ENCODE measurements at places on chromosomes 13 and 19.

- no peak for DNase-seq
Observed at GRCh38 chr13:23883255-23883654, 5.9 kb downstream of the MIPEP start.

DNA sequence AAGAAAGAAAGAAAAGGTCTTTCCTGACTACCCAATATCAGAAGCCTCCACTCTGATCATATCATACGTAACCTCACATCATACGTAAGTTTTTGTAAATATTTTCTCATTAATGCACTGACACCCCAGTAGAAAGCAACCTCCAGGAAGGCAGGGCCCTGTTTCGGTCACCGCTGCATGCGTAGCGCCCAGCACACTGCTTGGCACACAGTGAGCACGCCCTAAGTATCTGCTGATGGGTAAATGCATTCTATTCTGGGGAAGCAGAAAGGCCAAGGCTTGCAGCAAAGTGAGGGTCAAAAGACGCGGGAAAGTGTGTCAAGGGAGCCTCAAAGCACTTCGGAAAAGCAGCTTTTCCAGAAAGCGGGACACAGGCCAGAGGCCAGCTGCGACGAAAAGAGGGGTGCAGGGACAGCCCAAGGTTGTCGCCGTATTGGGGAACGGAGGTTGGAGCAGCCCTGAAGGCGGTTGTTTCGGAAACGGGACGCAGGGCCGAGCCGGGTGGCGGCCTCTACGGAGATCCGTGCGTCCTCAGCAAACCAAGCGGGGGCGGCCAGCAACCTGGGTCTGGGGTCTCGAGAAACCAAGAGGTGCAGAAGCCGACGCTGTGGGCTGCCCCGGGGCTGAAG, 463 bp downstream of the SUGP1 start:
- DNase-seq: peak; percentile 24

DNA sequence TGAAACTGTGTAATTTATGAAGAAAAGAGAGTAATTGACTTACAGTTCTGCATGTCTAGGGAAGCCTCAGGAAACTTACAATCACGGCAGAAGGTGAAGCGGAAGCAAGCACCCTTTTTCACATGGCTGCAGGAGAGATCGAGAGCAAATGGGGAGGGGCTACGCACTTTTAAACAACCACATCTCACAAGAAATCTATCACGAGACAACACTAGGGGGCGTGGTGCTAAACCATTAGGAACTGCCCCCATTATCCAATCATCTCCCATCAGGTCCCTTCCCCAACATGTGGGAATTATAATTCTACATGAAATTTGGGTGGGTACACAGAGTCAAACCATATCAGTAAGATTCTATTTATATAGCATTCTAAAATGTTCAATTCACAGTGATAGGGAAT, 114.8 kb upstream of the TRPC4 start:
- DNase-seq: no peak

- DNase-seq: no peak
Observed at GRCh38 chr19:32020538-32020937, 324.9 kb upstream of the ZNF507 start.

- DNase-seq: no peak
Observed at GRCh38 chr19:15529774-15530372, 21.5 kb downstream of the CYP4F22 start.

GRCh38 chr13:102845289-102845629, 573 bp upstream of the ERCC5 start:
- DNase-seq: no peak

DNA sequence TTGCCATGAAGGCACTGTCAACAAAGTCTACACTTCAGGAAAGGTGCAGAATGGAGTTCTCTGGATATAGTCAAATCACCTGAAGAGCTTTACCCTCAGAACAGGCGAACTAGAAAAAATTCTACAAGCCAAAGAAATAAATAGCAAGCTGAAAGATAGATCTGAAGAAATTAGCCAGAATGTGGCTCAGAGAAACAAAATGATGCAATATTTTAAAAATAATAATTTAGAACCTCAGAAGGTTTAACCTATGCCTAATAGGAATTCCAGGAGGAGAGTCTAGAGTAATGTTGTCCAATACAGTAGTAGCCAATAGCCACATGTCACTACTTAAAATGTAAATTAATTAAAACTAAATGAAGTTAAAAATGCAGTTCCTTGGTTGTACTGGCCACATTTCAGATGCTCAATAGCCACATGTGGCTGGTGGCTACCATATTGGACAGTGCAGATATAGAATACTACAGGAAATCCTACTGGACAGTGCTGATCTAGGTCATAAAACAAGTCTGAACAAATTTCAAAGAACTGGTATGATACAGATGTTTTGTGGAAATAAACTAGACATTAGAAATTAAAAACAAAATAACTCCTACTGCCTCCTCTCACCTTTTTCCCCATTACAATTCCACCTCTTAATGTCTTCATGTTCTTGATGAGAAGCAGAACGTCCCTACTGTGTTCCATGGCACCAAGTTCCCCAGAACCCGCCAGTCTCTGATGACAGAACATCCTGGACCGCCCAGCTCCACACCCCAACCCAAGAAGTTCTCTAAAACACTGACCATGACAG, 679 bp upstream of the CDADC1 start:
- DNase-seq: no peak

DNA sequence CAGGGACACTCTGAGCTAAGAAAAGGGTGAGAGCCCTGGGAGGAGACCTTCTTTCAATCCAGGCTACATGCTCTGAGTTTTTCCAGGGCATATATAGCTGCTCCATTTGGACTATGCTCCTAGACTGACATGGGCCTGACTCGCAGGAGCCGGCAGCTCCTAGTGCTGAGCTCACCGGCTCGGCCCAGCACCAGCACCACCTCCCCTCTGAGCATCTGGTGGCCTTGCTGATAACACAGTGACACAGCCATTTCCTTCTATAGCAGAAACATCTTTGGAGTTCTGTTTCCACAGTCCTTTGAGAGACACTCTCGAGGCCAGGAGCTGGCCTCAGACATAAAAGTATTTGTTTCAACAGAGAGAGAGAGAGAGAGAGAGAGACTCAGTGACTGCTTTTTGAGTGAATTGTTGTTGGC, 184.9 kb downstream of the TM9SF2 start:
- peak; percentile 36 for DNase-seq

DNA sequence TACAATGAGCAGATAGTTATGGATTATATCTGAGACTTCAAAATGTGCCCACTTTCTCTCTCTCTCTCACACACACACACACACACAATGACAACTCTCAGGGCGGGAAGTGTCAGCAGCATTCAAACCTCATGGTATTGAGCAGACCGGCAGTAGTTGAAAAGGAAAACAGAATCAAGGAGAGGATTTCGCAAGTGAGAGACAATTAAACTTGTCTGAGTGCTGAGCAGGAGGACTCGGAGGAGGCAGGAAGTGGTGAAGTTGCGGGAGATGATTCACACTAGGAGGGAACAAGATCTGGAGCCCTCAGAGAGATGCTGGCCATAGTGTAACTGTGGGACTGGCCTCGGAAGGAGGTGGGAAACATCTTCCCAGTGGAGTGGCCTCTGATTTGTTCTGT, 353.1 kb downstream of the EFNB2 start:
- peak; percentile 70 for DNase-seq

DNA sequence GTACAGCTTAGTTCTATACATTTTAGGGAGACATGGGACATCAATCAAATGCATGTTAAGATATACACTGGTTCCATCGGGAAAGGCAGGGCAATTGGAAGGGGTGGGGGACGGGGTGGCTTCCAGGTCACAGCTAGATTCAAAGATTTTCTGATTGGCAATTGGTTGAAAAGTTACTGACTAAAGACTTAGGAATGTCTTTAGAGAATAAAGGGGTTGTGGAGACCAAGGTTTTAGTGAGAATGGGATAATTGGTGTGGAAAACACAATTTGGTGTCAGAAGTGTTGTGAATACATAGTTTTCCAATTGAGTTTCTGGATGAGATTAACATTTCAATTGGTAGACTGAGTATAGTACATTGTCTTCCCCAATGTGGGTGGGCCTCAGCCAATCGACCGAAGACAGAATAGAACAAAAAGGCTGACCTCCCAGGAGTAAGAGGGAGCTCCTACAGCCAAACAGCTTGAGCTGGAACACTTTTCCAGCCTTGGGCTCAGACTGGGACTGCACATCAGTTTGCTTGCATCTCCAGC, 988 bp upstream of the CCDC169 start:
- no peak for DNase-seq

DNA sequence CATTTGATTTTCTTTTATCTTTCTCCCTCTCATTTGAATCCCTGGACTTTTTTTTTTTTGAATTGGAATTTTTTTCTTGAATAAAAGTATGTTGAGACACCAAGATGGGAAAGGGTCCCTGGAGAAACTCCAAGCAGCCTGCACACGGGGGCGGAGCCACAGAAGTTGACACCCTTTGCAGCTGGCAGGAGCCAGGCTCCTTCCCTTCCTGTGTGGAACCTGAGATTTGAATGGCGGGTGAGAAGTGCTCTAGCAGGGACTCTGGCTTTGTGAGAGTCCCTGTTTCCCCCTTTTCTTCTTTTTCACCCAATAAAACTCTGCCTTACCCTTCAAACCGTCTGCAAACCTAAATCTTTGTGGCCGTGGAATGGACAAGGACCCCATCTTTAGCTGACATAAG, 1381.0 kb upstream of the MIR17HG start:
- DNase-seq: no peak

DNA sequence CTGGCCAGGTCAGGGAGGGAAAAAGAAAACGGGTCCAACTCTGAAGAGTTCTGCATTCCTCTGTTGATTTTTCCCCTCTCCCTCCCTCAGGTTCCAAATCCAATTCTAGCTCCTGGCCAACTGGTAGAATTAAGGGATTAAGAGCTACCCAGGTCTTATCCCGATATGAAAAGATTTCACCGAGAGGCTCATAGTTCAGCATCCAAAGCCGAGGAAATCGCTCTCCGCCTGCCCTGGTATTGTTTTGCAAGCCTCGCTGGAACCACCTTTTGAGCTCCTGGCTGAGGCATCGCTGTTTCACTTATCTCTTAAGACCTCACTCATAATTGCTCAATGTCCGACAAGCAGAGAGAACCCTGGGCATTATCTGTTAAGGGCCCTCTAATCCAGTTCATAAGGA, 180.4 kb downstream of the URI1 start:
- no peak for DNase-seq

DNA sequence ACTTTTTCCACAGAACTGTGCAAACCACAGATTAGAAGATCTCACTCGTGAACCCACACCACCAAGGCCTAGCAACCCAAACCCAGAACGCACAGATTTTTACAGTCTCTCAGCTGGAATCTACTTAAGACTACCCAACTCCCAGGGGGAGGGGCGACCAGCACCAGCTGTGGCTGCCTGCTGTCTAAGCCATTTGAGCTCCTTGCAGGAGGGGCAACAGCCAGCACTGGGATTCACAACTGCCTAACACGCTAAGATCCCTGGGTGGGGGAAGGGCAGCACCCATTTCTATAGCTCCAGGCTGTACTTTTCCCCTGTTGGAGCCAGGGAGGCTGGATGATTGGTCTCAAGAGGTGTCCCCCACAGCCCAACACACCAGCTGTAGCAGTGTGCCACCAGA, 368.8 kb downstream of the SUCLA2 start:
- DNase-seq: no peak

GRCh38 chr13:112721198-112722104, 31.6 kb downstream of the ATP11A start:
- no peak for DNase-seq

DNA sequence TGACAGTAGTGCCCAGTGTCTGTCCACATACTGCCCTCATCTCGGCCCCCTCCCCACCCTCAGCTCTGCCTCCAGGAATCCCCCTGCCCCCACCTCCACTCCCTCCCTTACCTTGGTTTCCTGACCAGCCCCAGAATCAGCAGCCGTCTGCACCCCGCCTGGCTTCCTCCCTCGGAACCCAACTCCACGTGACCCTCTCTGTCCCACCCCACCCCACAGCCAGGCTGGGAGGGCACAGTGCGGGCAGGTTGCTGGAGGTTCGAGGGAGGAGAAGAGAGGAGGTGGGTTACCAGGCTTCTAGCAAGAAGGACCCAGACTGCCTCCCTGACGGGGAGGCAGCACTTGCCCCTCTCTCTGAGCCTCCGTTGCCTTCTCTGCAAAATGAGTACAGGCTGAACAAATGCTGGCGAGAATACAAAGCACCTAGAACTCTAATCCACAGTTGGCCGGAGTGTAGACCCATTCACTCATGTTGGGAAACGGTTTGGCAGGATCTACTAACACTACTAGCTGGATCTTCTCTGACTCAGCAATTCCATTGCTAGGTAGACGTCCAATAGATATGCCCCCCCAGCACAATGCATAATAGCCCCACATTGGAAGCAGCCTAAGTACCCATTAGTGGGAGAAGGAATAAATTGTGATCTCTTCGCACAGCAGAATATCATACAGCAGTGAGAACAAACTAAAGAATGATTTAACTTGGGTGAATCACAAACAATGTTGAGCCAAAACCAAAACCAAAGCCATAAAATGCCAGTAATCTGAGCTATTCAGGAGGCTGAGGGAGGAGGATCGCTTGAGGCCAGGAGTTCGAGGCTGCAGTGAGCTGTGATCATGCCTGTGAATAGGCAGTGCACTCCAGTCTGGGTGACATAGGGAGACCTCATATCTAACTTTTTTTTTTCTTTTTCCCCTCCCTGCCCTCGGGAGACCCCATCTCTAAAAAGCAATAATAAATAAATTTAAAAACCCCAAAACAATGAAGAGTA, at the start of gene RASAL3:
Gene RASAL3 (minus strand): TSS at position 151 of the 992 bp plus-strand sequence. CDS start 186 bp downstream, outside the sequence.
- DNase-seq: no peak

GRCh38 chr13:23003446-23003845, 177.3 kb upstream of the SGCG start:
- no peak for DNase-seq

DNA sequence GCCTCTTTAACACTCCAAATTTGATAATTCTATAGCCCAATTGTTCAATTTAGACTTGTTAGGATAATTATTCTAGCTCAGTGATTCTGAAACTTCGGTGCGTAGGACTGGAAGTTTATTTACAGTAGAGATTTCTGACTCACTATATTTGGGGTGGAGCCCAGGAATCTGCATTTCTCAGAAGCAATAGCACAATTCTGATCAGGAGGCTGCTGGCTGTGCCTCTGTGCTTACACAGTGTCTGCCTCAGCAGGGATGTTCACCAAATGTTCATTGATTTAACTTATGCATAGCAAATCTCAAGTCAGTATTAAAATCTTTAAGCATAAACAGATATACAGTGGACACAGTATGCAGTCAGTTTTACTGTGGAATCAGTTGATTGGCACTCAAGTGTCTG, 45.8 kb downstream of the ATP8A2 start:
- no peak for DNase-seq

GRCh38 chr19:38514812-38515633, 81.5 kb downstream of the RYR1 start:
- peak; percentile 67 for DNase-seq

GRCh38 chr13:94384231-94384905, 95.1 kb downstream of the DCT start:
- DNase-seq: no peak

GRCh38 chr19:39046037-39046821, 13.9 kb upstream of the FBXO27 start:
- no peak for DNase-seq

GRCh38 chr19:1538978-1539377, 15.1 kb downstream of the PLK5 start:
- peak; percentile 43 for DNase-seq

GRCh38 chr13:112622375-112622774, 34.4 kb upstream of the TUBGCP3 start:
- DNase-seq: no peak

GRCh38 chr13:49561062-49561410, 24.3 kb downstream of the RCBTB1 start:
- DNase-seq: no peak

- no peak for DNase-seq
Observed at GRCh38 chr13:40204246-40204645, 462.2 kb downstream of the FOXO1 start.

GRCh38 chr13:112928972-112929782, 39.8 kb upstream of the MCF2L start:
- peak; percentile 28 for DNase-seq

- no peak for DNase-seq
Observed at GRCh38 chr19:55087542-55087901, 11.9 kb downstream of the EPS8L1 start.

Measured in adipocyte (in vitro differentiated cells).